ENCODE measurements at places on chromosomes 2 and 18.
A peak's percentile ranks its signal among the peaks of the same experiment; 100 is the strongest.

DNA sequence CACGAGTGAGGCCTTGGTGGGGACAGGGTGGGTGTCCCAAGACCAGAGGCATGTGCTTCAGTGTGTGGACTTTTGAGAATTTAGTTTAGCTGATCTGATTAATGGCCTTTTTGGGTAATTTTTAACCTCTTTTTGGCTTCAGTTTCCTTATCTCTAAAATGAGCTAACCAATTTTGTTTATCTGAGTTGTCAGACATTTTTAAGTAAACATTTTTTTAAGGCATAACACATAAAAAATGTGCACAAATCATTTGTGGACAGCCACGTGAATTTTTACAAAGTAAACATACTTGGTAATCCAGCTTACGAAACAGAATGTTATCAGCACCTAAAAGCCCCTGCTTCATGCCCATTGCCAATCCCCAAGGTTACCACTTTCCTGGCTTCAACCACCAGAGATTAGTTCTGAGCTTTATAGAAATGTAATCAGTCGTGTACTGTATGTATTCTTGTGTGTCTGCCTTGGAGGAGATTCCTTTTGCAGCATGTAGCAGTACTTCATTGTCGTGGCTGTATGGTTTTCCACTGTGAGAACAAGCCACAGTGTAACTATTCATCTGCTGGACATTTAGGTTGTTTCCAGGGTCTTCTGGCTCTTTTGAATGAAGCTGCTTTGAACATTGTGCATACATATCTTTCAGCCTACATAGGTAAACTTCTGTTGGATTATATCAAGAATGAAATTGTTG, 8.4 kb upstream of the INO80C start:
- no peak for DNase-seq

DNA sequence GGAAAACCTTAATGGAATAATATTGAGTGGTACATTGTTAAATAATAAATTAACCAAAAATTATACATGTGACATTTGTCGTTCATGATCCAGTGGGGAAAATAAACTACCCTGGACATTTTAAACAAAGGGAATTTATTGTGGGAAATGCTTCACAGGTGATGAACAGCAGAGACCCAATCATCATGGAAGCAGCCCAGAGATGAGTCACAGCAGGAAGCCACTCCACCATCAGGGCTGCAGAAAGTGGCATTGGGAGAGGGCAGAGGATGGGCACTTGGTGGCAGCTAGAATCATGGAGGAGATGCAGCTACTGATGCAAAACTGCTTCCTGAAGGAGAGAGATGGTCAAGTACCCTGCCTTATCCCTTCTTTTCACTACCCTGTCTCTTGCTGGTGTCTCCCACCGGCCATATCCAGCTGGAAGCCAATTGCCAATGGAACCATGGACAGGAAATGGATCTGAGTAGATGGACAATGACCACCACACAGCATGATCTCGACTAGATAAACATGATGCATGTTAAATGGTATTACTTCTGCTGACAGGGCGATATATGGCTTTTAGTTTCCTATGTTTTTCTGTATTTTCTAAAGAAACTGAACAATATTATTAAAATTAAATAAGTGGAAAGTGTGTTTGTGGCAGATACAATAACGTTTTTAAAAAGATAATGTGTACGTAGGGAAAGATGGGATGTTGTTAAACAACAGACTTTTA, 139.8 kb downstream of the RPIA start:
- no peak for DNase-seq

DNA sequence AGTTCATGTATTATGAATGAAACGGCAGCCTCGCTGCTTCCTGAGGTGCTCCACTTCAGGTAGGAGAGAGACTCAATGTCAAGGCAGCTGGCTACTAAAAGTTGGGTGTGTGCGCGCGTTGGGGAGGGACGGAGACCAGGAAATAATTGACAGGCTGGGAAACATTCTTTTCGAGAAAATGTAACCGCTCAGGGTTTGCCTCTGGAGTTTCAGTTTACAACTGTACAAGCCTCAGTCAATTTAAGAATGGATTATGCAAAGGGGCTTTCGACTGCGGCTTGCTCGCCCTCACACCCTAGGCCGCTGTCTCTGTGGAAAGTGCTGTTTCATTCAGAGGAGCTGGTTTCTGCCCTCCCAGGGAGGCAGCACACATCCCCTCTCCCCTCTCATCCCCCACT, 4.4 kb upstream of the SPRED2 start:
- DNase-seq, result no peak

DNA sequence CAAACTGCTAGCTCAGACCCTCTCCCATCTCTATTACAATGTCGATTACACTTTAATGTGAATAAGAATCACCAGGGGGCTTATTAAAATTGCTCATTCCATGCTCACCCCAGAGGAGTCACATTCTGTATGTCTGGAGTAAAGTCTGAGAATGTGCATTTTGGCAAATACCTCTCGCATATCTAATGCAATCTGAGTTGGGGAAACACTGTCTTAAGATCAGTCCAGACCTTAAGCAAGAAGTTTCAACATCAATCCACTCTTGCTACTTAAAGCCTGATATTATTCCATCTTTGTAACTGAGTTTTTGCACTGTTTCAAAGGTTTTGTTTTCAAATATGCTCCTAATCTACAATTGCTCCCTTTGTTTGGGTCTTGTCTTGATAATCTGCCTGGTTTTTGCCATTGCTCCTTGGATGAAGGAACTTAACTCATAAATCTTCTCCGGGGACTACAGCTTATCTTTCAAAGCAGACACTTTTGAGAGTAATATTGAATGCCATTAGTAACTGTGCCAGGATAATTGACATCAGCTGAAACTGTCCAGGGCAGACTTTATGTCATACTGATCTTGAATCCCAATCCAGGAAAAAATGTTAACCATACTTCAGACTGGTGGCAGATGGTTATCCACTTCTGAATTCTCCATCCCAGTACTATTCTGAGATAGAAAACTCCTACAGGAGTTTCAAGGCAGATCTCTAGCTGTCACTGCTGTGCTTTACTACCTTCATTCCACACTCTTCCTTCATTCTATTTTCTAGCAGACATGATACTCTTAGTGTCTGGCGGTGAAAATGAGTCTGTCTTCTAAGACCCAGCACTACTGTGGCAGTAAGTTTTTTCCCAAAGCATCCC, 200.9 kb downstream of the ERBB4 start:
- no peak for DNase-seq

DNA sequence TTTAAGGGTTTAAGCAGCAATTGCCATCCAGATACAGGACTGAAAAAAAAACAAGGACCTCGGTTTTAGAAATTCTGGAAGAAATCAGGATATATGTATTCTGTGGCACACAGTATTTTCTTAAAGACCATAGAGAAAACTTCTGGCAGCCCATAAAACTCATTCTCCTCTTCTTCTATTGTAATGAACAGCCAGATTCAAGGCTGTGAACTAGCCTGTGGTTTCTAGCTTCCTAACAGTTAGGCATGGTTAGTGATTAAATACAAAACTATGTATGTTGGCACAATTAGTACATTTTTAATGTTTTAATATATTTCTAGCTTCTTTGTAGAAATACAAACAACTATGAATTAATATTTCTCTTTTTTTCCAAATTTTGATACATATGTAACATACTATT, 555.7 kb downstream of the DSC3 start:
- DNase-seq, result no peak

DNA sequence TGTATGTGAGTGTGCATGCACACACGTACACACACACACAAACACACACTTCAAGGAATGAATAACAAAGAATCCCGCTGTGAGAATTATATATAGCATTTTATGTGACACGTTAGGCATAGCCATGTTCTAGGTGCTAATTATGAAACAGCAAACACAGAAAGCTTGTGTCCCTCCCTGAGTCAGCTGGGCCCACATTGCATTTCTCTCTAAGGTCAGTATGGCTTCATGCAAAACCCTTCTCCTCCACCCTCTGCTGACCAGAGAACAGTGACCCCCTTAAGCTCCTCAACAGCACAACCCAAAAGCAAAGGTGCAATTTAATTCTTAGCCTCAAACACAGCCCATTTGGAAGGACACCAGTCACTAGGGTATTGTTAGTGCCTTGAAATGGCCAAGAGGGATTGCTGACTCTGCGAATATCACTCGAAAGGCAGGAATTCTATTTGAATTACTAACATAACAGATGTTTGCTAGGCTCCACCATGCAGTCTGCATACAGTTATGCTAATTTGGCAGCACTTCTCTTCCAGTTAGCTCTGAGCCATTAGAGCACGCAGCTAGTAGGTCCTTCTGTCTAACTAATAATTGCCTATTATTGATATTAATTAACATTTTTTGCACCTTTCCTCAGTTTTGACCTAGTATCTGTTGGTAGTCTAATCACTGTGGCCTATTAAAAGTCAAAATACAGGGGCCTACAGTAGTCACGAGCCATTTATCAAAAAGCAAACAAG, 149.0 kb downstream of the LNPK start:
- DNase-seq, result no peak

DNA sequence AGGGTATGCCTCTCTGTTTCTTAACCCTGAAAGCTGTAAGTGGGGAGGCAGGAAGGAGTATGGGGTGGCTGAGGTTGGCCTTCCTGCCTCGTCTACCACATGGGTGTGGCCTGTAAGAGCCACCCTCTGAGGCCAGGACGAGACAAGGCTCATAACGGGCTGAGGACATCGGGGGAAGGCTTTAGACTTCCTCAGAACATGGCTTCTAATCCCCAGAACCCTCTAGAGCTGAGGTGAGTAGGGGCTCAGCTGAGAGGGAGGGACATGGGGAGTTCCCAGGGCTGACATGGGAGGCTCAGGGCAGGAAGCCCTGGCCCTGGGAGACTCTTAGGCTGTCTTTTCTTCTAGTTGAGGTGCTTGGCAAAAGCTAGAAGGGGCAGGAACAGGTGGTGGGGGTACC, 36.7 kb downstream of the EMX1 start:
- no peak for DNase-seq

DNA sequence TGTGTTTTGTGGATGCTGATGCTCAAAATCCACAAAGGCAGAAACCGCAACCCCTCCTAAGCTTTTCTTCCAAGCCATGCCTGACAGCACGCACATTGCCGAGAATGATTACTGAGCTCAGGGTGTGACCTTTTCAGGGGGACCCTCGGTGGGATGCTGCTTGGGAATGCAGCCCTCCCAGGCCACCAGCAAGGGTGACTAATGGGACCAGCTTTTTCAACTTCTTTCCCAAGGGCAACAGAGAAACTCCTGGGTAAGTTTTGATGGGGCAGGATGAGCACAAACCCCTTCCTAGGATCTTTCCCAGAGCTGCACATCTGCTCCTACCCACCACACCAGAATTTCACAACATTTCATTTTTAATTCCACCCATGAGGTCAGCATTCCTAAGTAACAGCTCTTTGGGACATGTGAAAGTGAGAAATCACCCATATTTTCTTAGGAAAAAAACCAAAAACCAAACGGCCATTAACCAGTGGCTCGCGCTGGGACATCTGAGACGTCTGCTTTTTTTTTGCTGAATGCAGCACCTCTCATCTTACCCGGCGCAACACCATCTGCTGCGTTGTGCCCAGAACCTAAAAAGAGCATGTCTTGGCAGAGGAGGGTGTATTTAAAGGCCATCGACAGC, 119.0 kb downstream of the ARL4C start:
- no peak for DNase-seq

DNA sequence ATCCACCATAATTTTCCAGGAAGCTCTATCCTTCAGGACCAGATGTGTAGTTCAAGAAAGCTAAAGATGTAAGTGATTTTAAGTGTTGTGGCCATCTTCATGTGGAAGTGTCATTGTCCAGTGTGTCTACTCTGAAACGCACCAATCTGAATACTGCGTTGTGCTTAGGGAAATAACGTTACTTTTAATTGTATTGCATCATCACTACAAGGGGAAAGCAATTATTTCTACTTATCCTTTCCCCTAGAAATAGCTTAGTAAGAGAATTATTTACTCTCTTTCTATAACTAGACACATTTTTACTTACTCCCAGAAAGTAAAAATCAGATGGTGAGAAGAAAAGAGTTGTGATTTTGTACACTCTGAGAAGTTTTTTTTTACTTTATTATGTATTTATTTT, 102.4 kb upstream of the DLGAP1 start:
- no peak for DNase-seq

GRCh38 chr2:215974700-215975429, 38.5 kb downstream of the MREG start:
- DNase-seq, result no peak

DNA sequence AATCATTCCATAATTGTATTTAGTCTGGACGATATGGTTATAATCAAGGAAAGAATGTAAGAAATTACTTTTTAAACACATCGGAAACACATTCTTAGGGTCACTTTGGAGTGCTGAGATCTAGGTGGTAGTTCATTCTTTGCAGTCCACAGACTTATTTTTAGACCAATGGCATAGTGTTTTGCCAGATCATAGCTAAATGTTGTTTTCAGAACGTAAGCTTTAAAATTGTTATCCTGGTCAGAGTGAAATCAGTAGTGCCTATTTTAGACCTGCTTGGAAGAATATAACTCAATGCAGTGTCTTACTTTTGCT, 4.3 kb downstream of the MYL12A start:
- no peak for DNase-seq

GRCh38 chr18:46630160-46630559, 26.9 kb downstream of the LOXHD1 start:
- no peak for DNase-seq

DNA sequence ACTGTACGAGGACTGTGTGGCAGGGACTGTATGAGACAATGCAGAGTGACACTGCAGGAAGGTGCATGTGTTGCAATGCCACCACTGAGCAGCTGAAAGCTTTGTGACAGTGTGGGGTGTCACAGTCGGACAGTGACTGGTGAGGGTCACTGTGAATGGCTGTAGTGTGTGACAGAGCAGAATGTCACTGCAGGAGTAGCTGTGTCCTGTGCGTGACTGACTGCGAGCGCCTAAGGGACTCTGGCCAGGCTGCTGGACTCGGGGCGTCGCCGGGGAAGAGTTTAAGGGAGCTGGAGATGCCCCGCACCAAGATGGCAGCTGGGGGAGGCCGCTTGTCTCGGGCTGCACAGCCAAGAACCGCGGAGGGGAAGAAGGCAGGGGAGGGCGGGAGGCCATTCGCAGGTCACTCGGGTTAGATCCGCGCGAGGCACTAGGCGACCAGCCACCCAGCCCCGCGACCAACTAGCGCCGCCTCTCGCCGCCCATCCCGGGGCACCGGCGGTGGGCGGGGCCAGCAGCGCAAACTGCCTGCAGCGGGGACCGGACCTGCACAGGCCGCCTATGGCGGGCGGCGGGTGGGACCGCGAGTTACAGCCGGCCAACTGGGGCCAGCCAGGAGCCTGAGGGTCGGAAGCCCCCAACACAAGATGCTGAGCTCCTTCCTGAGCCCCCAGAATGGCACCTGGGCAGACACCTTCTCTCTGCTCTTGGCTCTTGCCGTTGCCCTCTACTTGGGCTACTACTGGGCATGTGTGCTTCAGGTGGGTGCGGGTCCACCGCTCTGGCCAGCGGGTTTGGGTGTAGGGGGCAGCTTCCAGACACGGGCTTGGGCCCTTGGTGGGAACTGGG, at the start of gene ABHD1:
Gene ABHD1, plus strand, starts transcription at position 514 of the 849 bp plus-strand sequence. Its CDS starts 134 bp downstream, at position 648.
- peak; percentile 54 for DNase-seq

GRCh38 chr2:24886126-24886501, 33.9 kb downstream of the ADCY3 start:
- no peak for DNase-seq

GRCh38 chr2:189660803-189661147, 484 bp upstream of the ASNSD1 start:
- DNase-seq, result no peak
